ENCODE measurements at places on chromosomes 1 and 21.

GRCh38 chr1:2639203-2639602, 6.4 kb upstream of the MMEL1 start:
- no peak for DNase-seq

DNA sequence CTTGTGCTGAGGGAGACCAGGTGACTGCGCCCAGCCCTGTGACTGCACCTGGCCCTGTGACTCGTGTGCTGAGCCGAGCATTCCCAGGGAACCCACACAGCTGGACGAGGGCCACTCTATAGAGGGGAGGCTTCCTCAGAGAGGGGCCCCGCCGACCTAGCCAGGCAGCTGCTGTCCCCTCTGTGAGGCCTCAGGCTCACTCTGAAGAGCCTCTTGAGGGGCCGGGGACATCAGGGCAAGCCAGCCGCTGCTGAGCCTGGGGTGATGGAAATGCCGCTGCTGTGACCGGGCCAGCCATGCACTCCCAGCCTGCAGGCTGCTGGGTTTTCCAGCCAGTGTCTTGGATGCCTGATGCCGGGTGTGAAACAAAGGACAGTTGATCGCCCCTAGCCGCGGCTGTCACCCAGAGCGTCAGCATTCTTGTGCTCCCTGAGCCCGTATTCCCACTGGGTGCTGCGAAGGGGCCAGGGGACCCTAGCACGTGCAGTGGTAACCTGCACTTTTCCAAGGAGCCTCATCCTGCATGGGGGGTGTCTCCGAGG, 17.5 kb downstream of the PFKL start:
- no peak for DNase-seq

DNA sequence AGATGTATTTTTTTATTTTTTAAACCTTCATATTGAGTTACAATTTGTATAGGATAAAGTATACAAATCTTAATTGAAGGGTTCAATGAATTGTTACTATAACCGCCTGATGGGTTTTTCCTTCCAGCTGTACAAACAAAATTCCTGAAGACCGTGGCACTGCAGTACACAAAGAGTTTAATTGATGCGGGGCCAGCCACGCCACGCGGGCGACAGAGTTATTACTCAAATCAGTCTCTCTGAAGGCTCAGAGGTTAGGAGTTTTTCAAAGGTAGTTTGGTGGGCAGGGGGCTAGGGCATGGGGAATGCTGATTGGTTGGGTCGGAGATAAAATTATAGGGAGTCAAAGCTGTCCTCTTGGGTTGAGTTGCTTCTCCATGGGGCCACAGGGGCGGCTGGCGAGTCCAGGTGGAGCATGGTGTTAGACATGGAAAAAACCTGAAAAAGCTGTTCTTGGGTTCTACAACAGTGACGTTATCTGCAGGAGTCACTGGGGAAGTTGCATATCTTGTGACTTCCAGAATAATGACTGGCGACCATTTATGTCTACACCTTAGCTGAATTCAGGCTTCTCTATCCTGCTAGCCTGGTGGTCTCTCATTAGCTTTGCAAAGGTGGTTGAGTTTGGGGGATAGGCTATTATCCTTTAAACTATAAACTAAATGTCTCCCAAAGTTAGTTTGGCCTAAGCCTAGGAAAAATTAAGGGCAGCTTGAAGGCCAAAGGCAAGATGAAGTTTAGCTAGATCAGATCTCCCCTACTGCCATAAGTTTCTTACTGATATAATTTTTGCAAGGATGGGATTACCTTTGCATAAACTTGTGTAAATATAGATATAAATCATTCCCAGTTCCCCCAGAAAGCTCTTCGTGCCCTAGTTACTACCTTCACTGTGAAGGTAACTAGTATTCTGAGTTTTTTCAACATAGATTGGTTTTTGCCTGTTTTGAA, 13.0 kb upstream of the TMEM9 start:
- DNase-seq, result no peak

DNA sequence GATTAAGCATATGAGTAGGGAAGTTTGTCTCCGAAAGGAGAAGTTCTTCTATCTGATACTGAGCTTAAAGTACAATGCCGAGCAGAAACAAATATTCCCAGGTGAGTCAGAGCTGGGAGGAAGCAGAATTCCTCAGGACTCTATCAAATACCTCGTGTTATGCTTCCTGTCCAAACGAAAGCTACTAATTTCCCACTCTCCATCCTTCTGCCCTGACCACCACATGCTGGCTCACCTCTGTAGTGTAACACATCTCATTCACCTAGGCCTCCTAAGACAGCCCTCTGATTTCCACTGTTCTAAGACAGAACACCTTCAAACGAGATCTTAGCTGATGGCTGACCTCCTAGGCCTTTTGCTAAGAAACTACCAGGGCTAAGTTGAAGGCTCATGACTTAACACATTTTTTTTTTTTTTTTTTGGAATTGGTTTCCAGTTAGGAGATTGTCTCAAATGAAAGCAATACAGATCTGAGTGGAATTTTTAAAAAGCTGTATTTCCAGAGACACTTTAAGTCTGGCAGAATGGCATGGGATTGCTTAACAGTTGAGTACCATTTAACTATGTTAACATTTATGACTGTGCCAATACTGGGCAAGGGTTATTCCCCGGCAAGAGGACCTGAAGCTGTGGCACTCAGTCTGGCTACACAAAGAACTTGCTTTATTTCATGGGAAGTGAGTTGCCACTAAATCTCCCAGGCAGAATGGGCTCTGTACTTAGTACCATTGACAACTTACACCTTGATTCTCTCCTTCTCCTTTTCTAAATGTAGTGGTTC, 583.4 kb downstream of the DPYD start:
- DNase-seq, result no peak

DNA sequence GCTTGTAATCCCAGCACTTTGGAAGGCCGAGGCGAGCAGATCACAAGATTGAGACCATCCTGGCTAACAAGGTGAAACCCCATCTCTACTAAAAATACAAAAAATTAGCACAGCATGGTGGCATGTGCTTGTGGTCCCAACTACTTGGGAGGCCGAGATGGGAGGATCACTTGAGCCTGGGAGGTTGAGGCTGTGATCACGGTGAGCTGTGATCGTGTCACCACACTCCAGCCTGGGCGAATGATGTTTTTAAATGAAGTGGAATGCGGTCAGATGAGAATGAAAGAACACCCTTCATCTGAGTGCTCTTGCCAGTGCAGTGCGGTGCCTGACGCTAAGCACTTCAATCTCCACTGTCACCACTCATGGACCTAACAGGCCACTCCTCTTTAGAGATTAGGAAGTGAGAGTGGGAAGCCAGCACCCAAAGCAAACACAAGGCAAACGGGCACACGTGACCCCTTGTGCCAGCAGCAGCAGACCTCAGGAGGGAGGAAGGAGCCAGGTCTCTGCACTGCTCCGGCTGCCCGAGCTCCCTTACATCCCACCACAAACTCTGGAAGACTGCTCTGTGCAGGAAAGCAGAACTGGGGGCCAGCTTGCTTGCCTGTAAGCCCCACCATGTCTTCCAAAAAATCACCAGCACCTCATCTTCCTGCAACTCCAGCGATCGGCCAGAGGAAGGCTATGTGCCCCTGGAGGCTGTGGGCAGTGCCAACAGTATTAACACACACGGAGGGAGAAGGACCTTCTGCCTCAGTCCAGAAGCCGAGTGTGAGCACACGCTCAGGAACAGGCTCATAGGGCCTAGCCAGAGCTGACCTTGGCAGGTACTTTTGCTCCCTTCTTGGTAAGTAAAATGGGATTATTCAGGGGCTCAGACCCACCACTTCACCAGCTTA, 9.7 kb downstream of the CTNNBIP1 start:
- DNase-seq, result no peak

GRCh38 chr21:41613533-41613909, 105.6 kb upstream of the TMPRSS2 start:
- no peak for DNase-seq

Measured in AG10803 (cell line).